Fibroblast of skin of back (primary cell): ENCODE measurements at places on chromosomes 3 and 15.

DNA sequence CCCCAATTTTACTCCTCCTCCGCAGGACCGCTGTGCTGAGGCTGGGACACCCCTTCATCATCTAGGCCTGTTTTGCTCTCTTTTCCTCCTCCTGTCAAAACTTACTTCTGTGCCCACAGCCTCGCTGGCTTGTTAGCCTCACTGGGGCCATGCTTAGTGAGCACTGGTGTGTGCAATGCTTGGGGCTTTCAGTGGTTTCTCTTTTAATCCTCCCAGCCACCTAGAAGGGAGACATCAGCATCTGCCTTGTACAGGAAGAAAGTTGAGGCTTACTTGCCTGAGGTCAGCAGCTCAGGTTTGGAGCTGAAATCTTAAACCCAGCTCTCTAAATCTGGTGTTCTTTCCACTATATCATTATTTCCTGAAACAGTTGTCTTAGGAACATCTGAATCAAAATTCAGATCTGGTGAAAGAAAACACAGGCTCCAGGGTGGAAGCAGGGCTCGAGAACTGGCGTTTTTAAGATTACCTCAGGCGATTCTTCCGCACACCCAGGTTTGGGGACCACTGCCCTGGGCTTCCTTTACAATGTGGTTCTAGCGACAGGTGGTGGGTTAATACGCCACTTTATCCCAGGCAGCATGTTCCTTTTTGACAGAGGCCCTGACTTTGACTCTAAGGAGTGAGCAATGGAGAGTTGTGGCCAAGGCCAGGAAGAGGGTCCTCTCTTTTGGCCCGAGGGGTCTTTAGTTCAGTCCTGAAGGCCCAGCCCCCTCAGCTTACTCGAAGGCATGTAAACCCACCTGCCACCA, 3.8 kb downstream of the THSD4 start:
- no peak for DNase-seq

GRCh38 chr3:134638385-134639030, 12.3 kb downstream of the KY start:
- no peak for DNase-seq

DNA sequence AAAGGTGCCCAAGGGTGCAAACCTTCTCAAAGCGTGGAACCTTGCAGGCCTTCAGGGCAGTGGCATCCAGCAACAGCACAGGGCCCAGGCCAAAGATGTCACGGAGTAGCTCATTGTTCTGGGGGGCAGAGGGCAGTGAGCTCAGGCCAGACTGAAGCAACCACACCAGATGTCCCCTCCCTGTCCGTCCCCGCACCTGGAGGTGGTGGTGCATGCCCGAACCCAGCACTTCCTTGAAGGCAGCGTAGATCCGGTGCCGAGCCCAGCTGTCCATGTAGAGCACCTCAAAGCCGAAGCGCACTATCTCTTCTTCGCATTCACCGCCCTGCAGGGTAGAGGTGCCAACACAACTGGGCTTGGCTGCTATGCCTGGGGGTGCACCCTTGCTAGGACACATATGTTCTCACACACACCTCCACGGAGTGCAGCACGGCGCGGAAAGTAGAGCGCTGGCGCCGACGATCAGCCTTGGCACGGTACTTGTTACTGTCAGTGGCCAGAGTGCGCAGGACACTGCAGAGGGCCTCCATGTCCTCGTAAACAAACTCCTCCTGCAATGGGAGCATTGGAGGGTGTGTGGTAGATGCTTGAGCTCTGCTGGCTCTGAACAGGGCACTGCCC, 3.7 kb downstream of the IFRD2 start:
- DNase-seq = no peak

DNA sequence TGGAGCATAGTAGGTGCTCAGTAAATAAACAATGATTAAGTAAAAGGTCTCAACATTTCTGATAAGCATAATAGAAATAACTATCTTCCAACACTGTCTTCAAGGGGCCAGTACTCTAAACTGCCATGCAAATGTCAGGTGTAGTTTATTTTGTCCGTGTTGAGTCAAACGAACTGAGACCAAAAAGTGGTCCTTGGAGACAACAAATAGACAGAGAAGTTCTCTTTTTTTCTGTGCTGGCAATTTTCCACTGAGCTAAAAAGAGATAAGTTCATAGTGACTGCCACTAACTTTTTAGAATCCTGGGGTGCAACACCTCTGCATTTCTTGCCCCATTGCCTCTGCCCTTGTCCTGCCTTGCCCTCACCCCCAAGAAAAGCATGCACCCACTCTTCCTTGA, 14.7 kb upstream of the MBNL1 start:
- no peak for DNase-seq
